Muscle of arm (tissue), 14 donors: ENCODE measurements at places on chromosomes 5 and 9. TPM values are rescaled to one million over a fixed set of nuclear protein-coding genes. Genes with fewer than 3 reads are reported as not detected.

GRCh38 chr5:158619083-158619788 is 480.5 kb downstream of the EBF1 start:
- DNase-seq: peak; percentile 36

DNAH5 gene
- 0.39 TPM for polyA plus RNA-seq

DNA sequence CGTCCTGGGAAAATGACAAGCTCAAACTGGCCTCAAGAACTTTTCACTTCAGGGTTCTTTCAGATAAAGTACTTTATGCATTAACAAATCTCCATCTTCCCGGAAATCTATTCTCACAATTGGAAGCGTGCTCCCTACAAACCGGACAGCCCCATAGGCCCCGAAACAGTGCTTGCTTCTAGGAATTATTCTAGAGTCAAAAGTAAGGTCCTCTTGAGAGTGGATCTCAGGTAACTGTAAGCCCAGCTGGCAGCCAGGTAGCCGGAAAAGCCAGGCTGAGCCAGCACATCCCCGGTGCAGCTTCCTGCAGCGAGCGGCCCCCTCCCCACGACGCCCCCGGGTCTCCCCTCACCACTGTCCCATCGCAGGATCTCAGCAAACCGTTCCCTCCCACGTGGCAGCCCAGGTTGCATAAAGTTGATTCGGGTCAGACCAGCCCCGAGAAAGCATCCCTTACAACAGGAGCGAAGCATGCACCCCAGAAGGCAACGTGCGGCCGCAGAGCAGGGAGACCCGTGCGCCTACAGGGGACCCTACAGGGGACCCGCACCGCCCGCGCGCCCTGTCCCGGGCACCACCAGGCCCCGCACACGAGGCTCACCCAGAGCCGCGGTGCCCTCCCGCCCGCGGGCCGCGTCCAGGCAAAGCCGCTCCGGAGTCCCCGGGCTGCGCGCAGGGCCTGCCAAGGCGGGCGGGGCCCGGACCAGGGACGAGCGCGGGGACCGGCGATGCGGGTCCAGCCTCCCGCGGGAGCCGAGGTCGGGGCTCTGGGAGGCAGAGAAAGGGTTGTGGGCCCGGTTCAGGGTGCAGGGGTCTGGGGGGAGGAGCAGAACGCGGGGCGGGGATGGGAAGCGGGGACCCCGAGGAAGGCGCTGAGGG is 920 bp downstream of the LPCAT1 start:
- DNase-seq: no peak

DNA sequence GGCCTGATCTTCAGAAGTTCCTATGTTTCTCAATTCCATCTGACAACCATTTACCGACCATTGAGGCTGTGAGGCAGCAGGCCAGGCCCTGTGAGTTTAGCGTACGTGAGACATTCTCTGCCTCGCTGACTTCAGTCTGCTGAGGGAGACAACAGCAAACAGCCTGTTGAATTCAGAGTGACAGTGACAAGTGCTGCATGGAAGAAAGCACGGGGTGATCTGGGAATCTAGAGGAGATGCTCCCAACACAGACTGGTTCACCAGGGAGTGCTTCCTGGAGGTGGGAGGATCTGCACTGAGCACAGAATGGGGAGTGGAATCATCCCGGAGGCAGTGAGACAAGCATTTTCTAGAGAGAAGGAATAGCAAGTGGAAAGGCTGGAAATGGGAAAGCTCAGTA is 10.0 kb upstream of the DDX41 start:
- no peak for DNase-seq

GRCh38 chr5:142375944-142376411 is 51.2 kb upstream of the SPRY4 start:
- no peak for DNase-seq

DNA sequence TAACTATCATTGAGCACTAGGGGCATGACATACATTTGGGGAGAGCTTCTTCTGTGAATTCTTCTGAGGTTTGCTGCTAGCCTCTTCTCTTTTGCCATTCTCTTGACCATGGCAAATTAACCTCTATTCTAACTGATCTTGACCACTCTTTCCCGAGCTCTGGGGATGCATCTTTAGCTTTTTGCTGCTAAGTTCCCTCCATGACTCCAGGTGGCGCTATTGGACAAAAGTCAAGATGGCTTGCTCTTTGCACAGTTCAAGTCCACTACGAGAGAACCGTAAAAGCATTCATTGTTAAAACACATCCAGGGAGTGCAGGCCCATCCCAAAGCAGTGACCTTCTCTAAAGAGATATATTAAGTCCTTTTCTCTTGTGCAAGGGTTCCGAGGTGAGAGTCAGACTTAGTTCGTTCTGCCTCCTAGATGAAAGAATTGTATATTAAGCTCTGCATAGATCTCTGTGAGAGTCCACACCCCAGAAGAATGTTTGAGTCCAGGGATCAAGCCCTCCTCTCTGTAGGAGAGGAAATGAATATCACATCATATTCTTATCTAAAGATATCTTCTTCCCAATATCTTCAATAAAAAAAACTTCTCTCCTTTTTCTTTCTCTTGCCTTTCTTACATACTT is 1152.9 kb upstream of the CDH6 start:
- peak; percentile 31 for DNase-seq
